ENCODE measurements at places on chromosomes 6 and 20. TPM values are rescaled to one million over a fixed set of nuclear protein-coding genes. Genes with fewer than 3 reads are reported as not detected.

RNF182 gene
- not detected for total RNA-seq

FAXC gene
- total RNA-seq: 2.0 TPM

ACSS2 gene
- total RNA-seq: 33.3 TPM

FNDC1 gene
- total RNA-seq: not detected

FAM162B gene
- 0.32 TPM for total RNA-seq

LY6G6C gene
- total RNA-seq: not detected

HUS1B gene
- 0.75 TPM for total RNA-seq

KHDC1L gene
- not detected for total RNA-seq

ADTRP gene
- total RNA-seq: not detected
